NCI-H1436 (cell line): ENCODE measurements at places on chromosomes 3 and 15.

DNA sequence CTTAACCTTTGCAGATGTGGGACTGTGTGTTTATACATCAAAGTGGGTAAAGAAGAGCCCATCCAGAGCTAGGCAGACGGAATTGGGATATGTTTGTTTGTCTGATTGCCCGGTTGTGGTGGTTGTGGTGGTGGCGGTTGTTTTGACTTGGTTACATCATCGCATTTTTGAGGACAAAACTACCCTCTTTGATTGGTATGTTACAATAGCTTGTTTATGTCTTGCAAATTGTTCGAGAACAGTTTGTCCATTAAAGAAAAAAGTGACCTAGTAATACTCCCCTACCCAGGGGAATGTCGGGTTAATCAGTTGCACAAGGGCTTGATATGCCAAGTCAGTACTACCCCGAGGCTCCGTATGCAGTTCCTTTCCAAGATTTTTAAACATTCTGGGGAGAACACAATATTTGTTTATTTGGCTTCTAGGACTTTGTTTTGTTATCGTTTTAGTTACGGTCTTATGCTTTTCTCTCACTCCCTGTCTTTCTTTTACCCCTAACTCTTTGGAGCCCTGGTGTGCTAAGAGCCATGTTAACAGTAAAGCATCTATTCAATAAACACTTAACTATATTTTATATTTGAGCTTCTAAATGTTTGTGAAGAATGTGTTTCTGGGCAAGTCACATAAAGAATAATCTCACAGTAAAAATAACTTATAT is 315.4 kb downstream of the LPP start:
- no peak for DNase-seq

DNA sequence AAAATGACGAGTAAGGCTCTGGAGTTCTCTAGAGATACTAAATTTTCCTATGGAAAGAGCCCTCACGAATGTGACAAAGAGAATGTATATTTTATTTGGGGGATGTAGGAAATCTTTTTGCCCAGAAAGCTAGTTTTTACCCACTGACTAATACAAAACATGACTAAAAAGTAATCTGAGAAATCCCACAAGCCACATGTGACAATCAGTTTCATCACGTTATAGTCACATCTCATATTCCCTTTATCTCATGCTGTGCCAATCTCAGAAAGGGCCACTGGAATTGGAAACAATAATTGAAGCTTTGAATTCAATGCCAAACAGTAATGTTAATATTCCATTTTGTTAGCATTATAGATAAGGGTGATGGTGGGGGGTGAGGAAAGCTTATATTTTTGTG is 509.0 kb upstream of the GOLIM4 start:
- no peak for DNase-seq

- DNase-seq, result no peak
These were observed 266.2 kb downstream of the ZNF385D start for GRCh38 chr3:21484828-21485144.

- no peak for DNase-seq
These were observed 498.5 kb upstream of the GBE1 start for GRCh38 chr3:82259994-82260393.

- no peak for DNase-seq
These were observed 36.2 kb downstream of the HDC start for GRCh38 chr15:50229336-50229735.
